ENCODE measurements at places on chromosomes 7 and 10. TPM values are rescaled to one million over a fixed set of nuclear protein-coding genes. Genes with fewer than 3 reads are reported as not detected.

GRCh38 chr7:143384661-143385631 is 3.8 kb downstream of the ZYX start:
- no peak for DNase-seq

GRCh38 chr10:78458983-78459638 is 425.4 kb downstream of the RPS24 start:
- no peak for DNase-seq

- no peak for DNase-seq
Measured at GRCh38 chr7:148274118-148274517, 316.4 kb upstream of the C7orf33 start.

- no peak for DNase-seq
Measured at GRCh38 chr10:29304264-29304994, 15.6 kb downstream of the LYZL1 start.

The NKX6-2 gene
- polyA plus RNA-seq = 5.9 TPM

GRCh38 chr7:96827701-96828100 is 118.1 kb upstream of the SEM1 start:
- no peak for DNase-seq

DNA sequence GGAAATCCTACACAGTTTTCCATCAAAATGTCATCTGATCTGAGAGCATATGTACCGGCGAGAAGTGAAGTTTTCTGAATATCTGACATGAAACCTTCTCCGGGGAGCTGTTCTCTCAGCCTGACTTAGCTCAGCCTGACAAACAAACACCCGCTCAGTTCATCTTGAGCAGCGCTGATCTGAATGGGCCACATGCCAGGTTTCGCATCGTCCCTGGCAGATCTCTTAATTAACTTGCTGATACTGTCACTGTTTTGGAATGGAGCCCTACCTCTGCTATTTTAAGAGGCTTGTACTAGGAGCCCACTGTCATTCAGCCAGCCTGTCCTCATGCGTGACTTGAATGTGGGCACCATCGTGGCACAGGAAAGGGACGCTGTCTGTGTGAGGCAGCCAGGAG is 109.2 kb downstream of the STRA8 start:
- DNase-seq = no peak

DNA sequence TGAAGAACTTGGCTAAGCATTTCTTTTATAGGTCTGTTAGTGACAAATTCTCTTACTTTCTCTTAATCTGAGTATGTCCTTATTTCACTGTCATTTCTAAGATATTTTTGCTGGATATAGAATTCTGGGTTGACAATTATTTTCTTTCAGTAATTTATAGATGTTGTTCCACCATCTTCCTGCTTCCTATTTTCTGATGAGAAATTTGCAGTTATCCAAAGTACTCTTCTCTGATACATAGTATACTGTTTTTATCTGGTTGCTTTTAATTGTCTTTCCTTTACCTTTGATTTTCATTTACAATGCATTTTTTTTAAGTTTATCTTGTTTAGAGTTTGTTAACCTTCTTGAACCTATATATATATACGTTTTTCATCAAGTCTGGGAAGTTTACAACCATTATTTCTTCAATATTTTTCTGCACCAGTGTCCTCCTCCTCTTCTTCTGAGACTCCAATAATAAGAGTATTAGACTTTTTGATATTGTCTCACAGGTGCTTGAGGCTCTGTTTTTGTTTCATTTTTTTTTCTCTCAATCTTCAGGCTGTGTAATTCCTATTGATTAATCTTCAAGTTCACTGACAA is 101.6 kb upstream of the INSIG1 start:
- DNase-seq = no peak

GRCh38 chr10:130079614-130080460 is 30.8 kb downstream of the C10orf143 start:
- DNase-seq = no peak

DNA sequence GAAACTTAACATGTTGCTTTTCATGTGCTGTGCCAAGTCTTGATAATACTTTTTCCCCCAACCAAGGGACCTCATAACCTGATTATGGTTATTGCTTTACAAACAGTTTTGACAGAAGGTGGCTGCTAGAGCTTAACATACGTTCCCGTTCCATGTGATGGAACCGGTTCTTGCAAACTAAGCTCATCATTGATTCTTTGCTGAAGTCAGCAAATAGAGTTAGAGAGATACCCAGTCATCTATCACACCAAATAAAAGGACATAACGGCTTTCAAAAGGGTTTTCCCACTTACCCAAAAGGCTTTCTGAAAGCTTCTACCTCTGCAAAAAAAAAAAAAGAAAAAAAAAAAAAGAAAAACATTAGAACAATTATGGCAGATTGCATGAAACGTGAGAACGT is 230.3 kb upstream of the MDFIC start:
- DNase-seq = no peak

- no peak for DNase-seq
Measured at GRCh38 chr7:112292162-112292561, 85.7 kb downstream of the ZNF277 start.
